Sigmoid colon (tissue), 7 donors: ENCODE measurements at places on chromosomes 13 and 19.

GRCh38 chr19:40205760-40206159, 12.4 kb downstream of the TTC9B start:
- DNase-seq, result no peak

DNA sequence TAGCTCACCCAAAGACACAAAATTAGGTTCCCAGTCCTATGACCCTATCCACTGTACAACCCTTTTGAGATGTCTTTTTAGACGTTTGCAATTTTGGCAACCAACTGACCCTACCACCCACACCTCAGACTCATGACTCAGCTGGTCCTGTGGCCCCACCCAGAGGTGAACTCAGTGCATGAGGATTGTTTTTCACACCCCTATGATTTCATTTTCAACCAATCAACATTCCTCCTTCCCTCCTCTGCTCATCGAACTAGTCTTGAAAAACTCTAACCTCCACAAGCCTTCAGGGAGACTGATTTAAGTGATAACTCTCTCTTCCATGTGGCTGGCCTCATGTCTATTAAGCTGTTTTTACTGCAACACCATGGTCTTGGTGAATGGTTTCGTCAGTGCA, 350.7 kb downstream of the UQCRFS1 start:
- no peak for DNase-seq

GRCh38 chr13:53507741-53508140, 479.1 kb downstream of the OLFM4 start:
- no peak for DNase-seq

DNA sequence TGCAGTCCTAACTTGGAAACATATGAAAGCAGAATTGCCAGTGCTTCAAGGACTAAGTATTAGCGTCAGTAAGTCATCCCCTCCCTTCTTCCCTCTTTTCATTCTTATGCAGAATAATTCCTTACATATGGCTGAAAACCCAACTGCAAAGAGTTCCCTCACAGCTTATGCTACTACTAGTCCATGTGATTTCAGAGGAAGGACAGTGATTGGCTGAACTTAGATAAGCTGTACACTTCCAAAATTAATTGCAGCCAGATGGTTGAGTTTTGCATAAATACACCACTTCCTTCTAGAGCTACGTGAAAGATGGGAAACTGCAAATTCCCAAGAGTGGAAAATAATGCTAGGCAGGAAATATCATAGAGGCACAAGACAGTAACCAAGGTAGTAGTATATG, 730.4 kb downstream of the OLFM4 start:
- no peak for DNase-seq

DNA sequence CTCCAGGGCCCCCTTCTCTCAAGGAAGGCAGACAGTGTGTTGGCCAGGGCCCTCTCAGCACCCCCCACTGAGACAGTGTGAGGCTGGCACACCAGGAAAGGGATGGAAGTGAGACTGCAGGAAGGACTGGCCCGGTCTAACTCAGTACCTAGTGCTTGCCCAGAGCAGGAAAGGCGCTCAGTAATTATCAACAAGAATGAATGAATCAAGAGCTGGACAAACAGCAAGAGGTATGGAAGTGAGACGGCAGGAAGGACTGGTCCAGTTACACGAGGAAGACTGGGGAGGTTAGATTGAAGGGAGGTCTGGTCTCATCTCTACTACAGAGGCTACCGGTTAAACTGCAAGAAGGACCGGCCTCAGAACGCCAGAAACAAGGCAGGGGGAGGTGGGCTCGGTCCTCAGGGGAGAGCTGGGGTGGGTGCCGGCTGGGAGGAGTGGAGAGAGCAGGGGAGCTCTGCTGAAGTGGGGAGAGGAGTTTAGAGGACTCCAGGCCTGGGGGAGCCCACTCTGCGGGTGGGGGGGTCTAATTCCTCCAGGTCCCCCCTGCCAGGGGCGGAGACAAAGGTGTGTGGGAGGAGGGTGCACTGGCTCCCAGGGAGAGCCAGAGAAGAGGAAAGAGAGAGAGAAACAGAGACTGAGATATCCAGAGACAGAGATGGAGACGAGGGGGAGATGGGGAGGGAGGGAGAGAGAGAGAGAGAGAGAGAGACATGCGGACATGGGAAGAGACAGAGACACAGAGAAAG, 1.1 kb downstream of the SLC8A2 start:
- no peak for DNase-seq

GRCh38 chr19:5099701-5100221, 130.8 kb downstream of the KDM4B start:
- no peak for DNase-seq

DNA sequence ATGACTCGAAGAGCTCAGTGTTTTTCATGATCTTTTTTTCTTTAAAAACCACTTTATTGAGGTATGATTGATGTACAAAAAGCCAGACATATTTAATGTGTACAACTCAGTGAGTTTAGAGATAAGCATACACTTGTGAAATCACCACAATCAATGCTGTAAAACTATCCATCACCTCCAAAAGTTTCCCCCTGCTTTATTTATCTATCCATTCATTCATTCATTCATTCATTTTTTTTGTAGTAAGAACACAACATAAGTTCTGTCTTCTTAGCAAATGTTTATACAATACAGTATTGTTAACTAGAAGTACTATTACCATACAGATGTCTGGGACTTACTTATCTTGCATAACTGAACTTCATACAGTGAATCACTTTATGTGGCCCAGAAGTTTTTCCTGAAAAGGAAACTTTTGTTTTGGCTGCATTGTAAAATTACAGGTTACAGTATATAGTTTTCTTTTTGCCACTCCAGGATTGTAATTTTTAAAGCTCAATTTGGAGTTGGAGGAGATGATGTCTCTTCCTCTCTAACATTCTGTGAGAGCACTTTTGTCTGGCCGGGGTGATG, 6.7 kb downstream of the RAP2A start:
- no peak for DNase-seq

- no peak for DNase-seq
Observed at GRCh38 chr13:28719227-28720055, 671 bp upstream of the SLC46A3 start.
